Activated T-cell treated with anti-CD3 and anti-CD28 coated beads, Interleukin-2, amount 50 U/mL, for 48 hours (primary cell): ENCODE measurements at places on chromosomes 7 and 10.
A peak's percentile ranks its signal among the peaks of the same experiment; 100 is the strongest.

DNA sequence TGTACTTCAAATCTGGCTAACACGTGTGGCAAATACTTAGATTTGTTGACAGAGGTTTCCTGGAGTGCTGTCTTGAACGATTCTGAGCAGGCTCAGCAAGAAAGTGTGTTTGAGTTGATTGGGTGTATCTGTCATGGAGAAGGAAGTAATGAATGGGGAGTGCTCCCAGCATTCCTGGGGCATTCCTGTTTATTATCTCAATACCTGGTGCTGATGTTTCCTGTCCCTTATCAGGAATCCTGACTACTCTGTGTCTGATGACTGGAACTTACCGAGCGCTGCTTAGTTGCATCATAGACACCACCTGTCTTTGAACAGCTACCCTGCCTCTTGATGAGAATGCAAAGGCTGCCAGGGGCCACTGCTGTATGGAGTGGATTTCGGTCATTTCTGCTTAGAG is 41.0 kb upstream of the TMEM248 start:
- DNase-seq: no peak

- DNase-seq: peak; percentile 30
These were observed 1.2 kb downstream of the FLNC start for GRCh38 chr7:128831178-128831993.

DNA sequence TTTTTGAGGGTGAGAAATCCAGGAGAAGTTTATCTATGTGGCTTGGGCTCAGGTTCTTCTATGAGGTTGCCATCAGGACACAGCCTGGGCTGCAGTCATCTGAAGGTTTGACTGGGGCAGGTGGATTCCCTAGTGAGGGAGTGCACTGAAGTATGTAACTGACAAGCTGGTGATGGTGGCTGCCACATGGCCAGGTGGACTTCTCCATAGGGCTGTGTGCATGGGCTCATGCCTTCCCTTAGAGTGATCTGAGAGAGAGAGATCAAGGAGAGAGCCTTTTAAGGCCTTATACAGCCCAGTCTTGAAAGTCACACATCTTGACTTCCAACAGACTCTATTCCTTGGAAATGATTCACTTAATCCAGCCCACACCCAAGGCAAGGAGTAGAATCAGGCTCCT is 266.6 kb upstream of the PITRM1 start:
- no peak for DNase-seq

DNA sequence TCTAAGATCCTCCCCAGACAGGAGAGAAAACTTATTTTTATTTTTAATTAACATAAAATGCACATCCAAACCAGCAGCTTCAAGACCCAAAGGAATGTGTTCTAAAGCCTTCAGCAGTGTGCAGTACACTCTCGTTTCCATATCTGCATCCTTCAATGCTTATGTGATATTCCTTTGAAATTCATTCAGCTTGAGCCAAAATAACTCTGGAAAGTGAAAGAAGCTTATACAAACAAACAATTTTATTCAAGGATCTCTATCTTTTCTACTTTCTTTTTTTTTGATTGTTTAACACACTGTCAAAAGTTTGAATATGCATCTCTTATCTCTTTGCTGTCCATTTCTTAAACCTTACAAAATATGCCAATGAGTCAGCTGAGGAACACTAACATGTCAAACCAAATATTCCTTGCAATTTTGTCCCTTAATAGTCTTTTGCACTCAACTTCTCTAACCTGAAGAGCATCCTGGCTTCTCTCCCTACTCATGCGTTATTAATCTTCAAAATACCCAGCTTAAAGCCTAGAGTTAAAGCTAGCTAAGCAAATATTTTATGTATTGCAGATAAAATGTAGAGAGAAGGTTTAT is 124.3 kb downstream of the THSD7A start:
- DNase-seq: no peak

DNA sequence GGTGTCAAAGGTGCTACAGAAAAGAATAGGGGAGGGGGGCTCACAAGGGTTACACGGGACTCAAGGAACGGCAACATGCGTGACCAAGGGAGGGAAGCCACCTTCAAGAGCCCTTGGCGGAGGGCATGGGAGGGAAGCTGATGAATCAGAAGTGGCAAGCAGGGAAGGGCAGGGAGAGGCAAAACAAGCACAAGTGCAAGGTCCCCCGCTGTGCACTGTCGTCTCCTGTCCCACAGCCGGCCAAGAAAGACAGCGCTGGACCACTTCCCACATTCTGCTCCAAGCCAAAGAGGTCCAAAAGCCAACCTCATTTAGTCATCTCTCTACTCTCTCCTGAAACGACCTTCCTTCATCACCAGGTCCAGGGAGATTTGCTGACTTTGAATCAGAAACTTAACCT is 102.7 kb downstream of the CALN1 start:
- DNase-seq: no peak

GRCh38 chr10:112262546-112262945 is 20.7 kb upstream of the TECTB start:
- DNase-seq: no peak

GRCh38 chr7:44320794-44321371 is 4.5 kb downstream of the CAMK2B start:
- DNase-seq: no peak

- no peak for DNase-seq
These were observed 10.8 kb downstream of the C1QL3 start for GRCh38 chr10:16510843-16511242.

GRCh38 chr10:71912431-71912830 is 51.8 kb upstream of the CHST3 start:
- DNase-seq: no peak

- no peak for DNase-seq
These were observed 21.8 kb upstream of the LRRD1 start for GRCh38 chr7:92200791-92201190.

GRCh38 chr7:129649128-129649690 is 37.7 kb downstream of the NRF1 start:
- DNase-seq: no peak

GRCh38 chr7:151076863-151077704 is 3.5 kb downstream of the FASTK start:
- no peak for DNase-seq

GRCh38 chr10:113463777-113464176 is 89.1 kb upstream of the HABP2 start:
- DNase-seq: no peak

GRCh38 chr10:109941236-109941862 is 18.0 kb upstream of the XPNPEP1 start:
- no peak for DNase-seq

GRCh38 chr10:84256510-84257342 is 11.9 kb downstream of the RGR start:
- DNase-seq: peak; percentile 76

- DNase-seq: no peak
These were observed 72.5 kb downstream of the GOLGA7B start for GRCh38 chr10:97922022-97922758.

DNA sequence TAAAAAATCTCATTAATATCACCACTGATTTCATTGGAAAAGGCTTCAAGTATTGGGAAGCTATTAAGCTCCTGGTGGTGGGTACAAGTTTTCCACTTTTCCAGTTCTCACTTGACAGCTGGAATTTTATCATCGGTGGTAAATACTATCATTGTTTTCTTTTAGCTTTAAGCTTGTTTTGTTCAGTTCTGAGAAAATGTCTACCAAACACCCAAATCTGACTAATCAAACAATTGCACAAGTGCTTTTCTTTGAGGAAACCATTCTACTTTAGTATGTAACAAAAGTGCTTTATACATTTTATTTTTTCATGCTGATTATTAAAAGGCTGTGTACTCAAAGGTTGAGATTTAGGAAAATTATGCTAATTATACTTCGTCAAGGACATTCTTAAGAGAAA is 7.9 kb downstream of the PRPF18 start:
- DNase-seq: no peak

GRCh38 chr7:322111-322671 is 32.2 kb downstream of the FOXL3 start:
- DNase-seq: peak; percentile 93

- DNase-seq: no peak
These were observed 107.0 kb upstream of the BTBD16 start for GRCh38 chr10:122164023-122164601.

- no peak for DNase-seq
These were observed 175.5 kb upstream of the PLXDC2 start for GRCh38 chr10:19640566-19641263.

DNA sequence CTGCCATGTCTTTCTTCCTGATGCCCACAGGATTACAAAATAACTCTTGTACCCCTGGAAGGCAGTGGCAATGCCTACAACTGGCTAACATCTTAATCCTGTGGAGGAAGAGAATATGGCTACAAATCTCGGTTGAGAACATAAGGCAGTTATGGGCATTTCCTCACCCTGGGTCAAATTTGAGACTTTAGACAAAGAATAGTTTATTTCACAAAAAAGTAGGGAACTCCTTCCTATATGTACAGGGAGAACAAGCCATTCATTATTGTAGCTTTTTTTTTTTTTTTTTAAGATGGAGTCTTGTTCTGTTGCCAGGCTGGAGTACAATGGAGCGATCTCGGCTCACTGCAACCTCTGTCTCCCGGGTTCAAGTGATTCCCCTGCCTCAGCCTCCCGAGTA is 2.6 kb downstream of the ALDH18A1 start:
- DNase-seq: no peak

DNA sequence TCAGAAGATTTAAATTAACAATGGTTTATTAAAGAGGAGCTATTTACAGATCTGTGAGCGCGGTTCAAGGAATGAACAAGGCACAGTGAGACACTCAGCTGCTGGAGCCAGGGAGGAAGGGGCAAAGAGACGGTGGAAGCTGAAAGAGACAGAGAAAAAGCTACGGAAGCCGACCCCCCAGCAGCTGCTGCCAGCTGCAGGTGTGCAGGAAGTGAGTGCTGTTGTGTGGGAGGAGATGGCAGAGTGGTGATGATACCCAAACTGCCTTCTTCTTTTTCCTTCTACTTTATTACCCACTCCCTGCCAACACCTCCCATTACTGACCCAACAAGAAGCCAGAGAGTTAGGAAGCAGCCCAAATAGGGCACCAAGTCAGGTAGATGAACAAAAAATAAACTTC is 41.9 kb upstream of the MBL2 start:
- DNase-seq: no peak

DNA sequence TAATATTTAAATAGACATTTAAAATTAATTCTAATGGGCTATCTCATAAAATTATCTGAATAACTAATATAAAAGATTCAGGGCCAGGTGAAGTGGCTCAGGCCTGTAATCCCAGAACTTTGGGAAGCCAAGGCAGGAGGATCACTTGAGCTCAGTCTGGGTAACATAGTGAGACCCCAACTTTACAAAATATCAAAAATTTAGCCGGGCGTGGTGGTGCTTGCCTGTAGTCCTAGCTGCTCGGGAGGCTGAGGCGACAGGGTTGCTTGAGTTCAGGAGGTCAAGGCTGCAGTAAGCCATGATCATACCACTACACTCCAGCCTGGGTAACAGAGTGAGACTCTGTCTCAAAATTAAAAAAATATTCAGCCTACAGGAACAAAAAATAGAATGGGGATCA is 12.5 kb downstream of the NOBOX start:
- no peak for DNase-seq

DNA sequence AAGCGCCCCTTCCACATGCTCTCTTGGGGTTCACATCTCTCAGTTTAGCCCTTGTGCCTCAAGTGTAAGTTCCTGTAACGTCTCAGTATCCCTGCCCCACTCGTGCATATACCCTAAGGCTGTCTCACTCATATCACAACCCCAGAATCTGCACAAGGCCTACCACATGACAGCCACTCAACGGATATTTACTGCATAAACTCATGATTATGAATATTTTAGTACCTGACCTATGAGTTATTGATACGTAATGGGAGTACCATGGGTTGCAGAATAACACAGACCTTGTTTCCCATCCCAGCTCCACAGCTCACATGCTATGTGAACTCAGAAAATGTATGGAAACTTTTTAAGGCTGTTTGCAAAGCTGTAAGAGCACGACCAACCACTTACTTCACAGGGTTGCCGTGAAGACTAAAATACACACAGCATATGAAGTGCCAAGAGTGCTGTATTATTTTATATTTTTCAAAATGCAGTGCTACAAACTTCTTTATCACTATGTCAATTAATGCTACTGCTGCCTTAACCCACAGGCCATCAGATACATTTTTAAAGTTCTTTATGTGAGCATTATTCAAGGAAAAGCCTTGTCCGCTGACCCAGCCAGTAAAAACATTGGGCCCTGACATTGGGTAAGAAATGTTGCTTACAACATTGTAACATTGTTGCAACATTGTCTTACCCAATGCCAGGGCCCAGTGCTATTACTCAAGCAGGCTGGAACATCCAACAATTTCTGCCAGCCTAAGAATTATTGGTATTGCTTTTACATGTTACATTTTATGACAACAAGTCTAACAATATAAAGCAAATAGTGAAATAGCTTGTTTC is 97.2 kb downstream of the JAZF1 start:
- no peak for DNase-seq

DNA sequence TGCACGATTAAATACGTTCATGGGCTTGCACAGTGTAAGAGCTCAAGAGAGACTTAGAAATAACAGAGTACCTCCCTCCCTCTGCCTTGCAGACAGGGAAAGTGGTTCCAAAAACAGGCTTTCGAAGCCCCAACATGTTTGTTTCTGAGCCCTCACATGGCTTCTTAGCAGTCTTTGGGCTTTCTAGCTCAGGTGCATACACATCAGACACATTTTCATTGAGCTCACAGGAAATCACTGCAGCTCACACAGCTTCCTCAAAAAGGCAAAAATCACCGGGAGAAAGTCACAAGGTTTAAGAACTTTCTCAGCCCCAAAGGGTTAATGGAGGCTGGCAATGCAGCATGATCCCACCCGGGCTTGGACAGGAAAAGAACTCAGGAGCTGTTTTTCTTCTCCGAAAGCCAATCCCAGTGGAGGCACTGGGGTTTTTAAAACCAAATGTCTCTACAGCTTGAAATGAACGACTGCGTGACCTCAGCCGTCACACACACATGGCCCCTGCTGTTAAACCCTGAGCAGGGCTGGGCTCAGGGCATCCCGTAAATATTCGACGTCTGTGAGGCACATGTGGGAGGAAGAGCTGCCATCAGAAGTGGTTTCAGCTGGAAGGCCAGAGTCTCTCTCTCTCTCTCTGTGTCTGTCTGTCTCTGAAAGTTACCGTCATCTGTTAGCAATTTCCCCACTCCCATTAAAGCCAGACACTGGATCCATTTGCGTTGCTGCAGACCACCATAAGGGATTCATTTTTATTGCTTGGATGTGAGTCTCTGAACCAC is 69.7 kb downstream of the CALML3 start:
- no peak for DNase-seq

- no peak for DNase-seq
These were observed 188.0 kb downstream of the GRID1 start for GRCh38 chr10:86178401-86179152.

GRCh38 chr10:11515596-11516430 is 95.6 kb downstream of the USP6NL start:
- peak; percentile 50 for DNase-seq
